ENCODE measurements at places on chromosomes 12 and 14.

DNA sequence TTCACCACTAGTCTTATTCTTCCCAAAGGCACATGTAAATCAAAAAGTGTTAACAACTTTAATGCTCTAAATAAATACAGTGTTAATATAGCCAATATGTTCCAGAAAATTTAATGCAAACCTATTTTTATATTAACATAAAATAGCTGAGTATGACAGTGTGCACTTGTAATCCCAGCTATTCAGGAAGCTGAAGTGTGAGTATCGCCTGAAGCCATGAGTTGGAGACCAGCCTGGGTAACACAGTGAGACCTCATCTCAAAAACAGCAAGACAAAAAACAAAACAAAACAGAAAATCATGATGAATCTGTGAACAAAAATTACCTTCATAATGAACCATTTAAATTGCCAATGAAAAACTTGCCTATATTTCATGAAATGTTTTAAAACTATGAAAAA, 798.9 kb downstream of the SLC6A15 start:
- no peak for DNase-seq

DNA sequence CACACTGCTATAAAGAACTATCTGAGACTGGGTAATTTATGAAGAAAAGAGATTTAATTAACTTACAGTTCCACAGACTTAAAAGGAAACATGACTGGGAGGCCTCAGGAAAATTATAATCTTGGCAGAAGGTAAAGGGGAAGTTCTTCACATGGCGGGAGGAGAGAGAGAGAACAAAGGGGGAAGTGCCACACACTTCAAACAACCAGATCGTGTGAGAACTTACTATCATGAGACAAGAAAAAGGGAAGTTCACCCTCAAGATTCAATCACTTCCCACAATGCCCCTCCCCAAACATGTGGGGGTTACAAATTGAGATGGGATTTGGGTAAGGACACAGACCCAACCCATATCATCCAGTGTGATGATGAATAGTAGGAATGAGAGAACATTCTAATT, 366.5 kb downstream of the LRFN5 start:
- DNase-seq = no peak

GRCh38 chr12:12810553-12811021, 2.6 kb upstream of the DDX47 start:
- no peak for DNase-seq

DNA sequence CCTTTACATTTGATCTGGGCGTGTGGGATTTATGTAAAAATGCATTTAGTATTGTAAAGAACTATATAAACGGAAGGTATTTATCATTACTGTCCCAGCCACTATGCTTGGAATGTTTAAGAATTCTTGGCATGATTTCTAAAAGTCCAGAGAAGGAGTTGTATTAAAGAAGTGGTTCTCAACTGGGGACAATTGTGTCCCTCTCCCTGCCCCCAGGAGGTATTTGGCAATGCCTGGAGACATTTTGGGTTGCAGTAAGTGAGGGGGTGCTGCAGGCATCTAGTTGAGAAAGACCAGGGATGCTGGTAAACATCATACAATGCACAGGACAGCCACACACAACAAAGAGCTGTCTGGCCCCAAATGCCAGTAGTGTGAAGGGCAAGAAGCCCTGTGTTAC, 7.2 kb downstream of the SLC38A1 start:
- no peak for DNase-seq

- no peak for DNase-seq
Observed at GRCh38 chr12:41419131-41419893, 231.2 kb downstream of the PDZRN4 start.

GRCh38 chr12:65948320-65949008, 124.2 kb downstream of the HMGA2 start:
- no peak for DNase-seq

GRCh38 chr12:122206976-122207375, 3.5 kb downstream of the B3GNT4 start:
- no peak for DNase-seq

- DNase-seq = no peak
Observed at GRCh38 chr14:87712396-87713090, 280.4 kb downstream of the GALC start.

DNA sequence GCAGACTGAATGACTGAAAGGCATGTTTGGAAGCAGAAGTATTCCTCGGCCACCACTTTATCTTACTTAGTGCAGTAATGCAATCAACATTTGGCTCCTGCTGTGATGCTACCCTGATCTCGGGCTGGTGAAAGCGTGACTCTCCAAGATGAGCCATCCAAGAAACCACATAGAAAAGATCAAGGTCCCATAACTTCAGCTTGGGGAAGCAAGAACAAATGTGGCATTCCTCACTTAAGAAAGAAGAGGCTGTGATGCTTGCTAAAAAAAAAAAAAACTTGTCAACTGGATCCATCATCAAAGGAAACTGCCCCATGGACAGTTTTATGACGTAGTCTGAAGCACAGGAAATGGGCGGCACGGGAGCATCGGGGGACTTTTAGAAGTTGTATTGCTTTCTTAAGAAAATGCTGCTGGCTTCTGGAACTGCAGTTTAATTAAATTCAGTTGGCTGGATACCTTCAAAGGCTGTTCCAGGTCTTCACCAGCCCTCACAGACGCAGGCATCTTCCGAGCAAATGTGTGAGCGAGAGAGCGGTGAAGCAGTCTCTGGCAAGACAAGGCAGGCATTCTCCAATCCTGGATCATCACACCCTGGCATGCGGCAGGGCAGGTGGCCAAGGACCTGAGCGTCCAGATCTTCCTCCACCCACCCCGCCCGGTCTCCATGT, 38.2 kb upstream of the MAP1LC3B2 start:
- DNase-seq = no peak

- DNase-seq = no peak
Observed at GRCh38 chr12:112788205-112788604, 3.3 kb upstream of the RPH3A start.

DNA sequence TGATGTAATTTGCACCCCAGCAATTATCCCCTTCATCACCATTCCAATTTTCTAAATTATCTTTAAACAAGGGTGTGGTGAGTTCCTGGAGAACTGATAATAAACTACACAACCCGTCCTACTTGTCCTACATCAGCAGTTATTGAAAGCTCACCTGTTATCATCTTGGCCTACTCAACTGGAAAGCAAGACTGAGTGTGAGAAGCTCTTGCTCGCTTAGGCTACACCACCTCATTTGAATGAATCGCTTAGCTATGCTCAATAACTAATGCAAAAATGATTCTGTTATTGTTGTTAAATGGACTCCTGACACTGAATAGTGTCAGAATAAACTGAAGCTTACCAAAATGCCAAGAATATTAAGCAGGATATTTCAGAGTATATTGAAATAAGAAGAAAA, 115.4 kb upstream of the BTG1 start:
- no peak for DNase-seq

- DNase-seq = peak; percentile 6
Observed at GRCh38 chr14:104680806-104681688, 8.4 kb upstream of the INF2 start.

DNA sequence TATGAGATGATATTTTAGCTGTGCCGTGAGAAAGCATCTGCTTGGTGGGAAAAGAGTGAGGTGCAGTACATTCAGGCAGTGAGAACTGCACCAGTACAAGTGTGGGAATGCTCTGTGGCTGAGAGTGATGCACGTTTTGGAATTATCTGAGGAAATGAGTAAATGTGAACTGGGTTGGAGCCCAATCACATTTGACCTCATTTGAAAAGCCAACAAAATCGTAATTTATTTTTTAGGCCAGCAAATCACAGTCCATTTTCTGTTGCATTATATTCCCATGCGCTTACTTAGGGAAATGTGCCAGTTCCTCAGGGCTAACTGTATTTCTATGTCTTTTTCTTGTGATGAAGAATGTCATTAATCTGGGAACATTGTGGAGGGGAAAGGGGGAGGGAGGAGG, 77.3 kb downstream of the SNAPC1 start:
- DNase-seq = no peak

DNA sequence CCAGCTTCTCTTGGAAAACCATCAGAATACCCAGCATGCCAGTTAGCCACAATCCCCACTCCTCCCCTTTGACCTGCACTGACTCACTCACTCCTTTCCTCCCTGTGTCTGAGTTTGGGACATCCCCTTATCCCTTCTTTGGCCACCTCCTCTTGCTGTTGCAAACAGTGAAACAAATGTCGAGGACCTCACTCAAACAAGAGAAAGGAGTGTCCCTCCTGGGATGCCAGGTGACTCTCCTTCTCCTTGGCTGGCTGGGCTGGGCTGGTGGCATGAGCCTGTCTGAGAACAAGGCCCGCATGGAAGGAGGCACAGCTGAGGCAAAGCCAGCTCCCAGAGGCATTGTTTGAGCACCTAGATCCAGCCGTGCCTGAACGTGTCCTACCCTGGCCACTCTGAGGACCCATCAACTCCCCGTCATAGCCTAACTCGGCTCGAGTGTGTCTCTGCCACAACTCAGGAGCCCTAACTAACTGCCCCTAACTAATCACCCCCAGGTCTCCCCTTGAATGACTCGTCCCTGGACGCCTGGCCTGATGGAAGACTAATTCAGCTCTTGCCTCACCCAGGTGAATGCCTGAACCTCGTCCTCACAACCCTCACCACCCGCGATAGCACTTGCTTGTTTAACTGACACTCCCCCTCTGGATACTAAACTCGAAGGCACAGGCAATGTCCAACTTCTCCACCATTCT, 43.0 kb downstream of the NCOR2 start:
- DNase-seq = no peak

DNA sequence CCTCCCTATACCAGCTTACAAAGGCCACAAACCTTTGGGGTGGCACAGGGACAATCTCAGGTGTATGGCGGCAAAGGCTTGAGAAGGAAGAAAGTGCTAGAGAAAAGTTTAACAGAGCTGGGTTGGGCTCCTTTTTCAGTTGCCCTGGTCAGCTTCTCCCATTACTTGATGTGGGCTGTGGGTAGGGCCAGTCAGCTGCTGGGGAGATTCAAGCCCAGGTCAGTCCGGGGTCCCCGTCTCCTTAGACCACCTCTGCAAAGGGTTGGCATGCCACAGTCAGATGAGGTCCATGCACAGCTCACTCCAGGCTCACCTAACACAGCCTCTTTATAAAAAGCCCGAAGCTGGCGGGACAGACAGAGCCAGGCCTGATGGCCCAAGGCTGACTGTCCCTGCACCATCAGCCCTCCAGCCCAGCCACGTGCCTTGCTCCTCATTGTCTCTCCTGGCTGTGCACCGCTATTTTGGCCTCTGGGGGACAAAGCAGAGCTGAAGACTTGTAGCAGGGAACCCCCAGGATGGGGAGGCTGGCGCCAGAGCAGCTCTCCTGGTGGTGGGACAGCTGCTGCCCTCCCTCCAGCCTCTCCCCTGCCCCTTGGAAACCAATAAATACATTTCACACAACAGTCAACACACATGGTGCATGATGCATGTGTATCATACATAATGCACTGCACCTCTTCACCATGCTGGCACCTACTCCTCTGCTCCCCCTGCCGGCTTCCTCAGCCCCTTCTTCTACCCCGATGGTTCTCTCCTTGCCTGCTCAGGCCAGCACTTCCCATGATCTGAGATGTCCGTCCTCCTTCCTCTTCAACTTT, 61.7 kb upstream of the DDX11 start:
- no peak for DNase-seq

- DNase-seq = no peak
Observed at GRCh38 chr14:45104561-45104960, 20.6 kb downstream of the PRPF39 start.

DNA sequence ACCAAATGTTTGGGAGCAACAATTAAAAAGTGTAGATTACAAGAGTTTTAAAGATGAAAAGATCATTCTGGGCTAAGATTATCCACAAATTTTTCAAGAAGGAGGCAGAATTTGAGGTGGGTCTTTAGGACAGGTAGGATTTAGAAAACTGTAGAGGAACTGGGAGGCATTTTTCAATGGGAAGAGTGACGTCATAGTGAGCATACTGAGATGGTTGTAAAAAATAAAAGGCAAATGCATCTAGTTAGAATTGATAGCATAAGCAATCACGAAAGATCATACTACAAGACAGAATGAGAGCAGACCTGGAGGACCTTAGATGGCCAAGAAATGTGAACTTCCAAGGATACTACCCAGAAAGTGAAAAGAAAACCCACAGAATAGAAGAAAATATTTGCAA, 131.6 kb upstream of the G2E3 start:
- DNase-seq = no peak

DNA sequence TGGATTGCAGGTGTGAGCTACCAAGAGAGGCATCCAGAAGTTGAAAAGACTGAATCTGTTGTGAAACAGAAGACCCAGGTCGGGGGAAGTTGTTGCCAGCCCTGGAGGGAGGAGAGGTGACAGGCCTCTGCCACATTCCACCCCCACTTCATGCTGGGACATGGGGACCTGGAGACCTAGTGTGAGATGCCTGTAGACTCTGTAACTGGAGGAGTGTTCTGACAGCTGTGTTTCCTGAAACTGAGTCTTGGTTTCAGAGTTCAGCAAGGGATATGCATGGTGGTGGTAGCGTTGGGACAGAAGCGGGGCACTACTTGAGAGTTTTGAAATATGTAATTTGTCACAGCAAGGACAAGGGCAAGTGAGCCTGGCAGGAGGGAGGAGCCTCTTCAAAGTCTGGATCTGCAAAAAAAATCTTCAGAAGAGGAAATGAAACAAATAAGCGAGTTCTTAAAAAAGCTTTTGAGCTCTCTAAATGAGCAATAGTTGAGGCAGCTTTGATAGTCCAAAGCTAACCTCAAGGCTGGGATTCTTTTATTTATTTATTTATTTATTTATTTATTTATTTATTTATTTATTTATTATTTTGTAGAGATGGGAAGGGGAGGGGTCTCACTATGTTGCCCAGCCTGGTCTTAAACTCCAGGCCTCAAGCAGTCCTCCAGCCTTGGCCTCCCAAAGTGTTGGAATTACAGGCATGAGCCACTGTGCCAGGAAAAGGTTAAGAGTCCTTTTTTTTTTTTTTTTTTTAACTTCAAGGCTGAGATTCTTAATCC, 58.9 kb upstream of the EEA1 start:
- DNase-seq = no peak

DNA sequence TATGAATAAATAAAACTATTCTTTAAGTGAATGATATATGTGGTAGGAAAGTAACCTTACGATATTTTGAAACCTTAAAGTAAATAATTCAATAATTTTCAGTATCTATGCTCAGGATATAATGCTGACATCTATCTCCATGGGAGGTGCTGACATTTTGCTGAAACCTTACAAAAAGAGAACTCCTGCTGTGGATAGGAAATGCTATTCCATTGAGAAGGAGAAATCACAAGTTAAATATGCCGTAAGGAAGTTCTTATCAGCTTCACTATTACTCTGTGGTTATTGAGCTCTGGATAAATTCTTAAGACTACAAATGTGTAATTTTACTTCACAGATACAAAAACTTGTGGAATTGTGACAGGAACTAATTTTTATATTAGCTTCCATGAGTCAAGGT, 722.1 kb downstream of the TMTC2 start:
- no peak for DNase-seq

GRCh38 chr14:96352708-96353107, 10.4 kb downstream of the ATG2B start:
- DNase-seq = no peak

GRCh38 chr14:34426313-34427295, 35.4 kb downstream of the SPTSSA start:
- no peak for DNase-seq

All from SHP77 (cell line).